ENCODE measurements at places on chromosomes 7 and 10.

DNA sequence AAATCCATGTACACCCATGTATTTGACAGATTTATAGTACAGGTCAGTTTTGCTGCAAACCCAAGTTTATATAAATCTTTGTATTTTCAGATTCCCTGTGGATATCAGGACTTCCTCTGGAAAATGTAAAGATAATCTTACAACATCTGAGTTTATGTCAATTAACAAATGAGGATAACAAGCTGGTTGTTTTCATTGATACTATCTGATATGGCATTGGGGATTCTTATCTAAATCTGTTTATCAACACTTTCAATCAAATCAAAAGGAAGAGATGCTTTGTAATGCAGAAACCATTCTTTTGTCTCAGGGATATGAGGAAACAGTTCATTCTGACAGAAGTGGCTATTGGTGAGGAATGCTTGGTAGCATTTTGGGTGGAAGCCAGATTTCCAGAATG lies 64.9 kb upstream of the FAM204A start:
- no peak for DNase-seq

DNA sequence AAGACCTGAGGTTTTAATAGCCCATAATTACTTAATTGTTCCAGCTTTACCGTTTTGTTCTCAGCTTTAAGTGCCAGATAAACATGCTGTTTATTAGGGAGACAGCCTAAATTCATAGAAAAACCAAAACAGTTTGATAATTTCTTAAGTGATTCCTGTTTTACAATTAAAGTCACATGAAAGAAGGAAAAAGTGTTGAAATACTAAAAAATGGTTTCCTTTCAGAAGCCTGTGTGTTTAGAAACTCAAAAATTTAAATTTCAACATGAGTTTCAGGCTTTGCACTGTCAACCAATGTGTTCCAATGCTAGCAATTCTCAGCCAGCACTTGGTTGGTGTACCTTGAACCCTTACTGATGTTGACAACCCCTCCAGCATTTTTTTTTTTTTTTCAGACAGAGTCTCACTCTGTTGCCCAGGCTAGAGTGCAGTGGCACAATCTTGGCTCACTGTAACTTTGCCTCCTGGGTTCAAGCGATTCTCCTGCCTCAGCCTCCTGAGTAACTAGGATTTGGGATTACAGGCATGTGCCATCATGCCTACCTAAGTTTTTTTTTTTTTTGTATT lies 135.3 kb downstream of the ICA1 start:
- DNase-seq = no peak

DNA sequence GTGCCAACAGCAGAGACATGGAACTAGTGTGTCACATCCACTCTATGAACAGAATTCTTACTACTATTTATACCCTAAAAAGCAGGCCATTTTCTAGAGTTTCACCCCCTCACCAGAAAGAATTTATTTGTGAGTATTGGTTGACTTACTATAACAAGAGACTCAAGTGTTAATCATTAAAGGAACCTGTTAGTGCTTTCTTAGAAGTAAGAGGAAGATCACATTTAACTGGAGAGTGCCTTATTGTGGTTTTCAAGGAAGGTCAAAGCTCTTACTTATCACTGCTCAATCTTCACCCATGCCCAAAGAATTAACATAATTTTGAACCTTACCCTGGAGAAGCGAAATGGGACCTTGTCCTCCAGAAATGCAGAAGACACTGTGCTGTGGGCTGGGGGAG lies 169.3 kb upstream of the PRSS1 start:
- no peak for DNase-seq

GRCh38 chr10:71072823-71073210 lies 139.6 kb upstream of the UNC5B start:
- DNase-seq = no peak

DNA sequence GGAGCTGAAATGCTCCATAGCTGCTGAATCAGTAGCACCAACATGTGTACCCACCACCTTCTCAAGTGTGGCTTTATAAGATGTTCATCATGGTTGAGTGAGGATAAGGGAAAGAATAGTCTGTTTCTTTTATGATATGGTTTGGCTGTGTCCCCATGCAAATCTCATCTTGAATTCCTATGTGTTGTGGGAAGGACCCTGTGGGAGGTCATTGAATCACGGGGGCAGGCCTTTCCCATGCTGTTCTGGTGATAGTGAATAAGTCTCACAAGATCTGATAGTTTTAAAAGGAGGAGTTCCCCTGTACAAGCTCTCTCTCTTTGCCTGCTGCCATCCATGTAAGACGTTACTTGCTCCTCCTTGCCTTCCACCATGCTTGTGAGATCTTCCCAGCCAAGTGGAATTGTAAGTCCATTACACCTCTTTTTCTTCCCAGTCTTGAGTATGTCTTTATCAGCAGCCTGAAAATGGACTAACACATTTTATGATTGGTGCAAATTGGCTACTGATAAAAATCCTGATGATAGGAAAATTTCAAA lies 799.9 kb downstream of the TNS3 start:
- no peak for DNase-seq

GRCh38 chr7:70710011-70710480 lies 421.9 kb upstream of the GALNT17 start:
- no peak for DNase-seq

- DNase-seq = no peak
Measured at GRCh38 chr7:154627646-154628290, 375.2 kb downstream of the PAXIP1 start.

DNA sequence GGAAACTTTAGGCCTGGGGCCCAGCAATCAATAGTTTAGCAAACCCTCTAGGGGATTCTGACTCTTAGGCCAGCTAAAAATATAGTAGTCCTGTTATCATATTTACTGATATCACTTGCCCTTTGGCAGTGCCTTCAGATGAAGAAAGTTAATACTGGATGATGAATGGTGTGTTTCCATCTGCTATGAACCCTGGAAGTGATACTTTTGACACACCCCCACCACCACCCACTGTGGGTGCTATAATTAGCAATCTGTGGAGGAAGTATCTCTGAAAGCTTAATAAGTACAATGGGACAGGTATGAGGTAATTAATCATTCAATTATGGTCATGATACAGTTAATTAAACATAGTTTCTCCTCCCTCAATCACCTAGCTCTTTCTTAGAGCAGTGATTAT lies 90.4 kb upstream of the LRRTM3 start:
- no peak for DNase-seq

GRCh38 chr10:24449321-24449740 lies 240.4 kb downstream of the KIAA1217 start:
- no peak for DNase-seq

GRCh38 chr7:28309704-28310459 lies 102.4 kb upstream of the CREB5 start:
- no peak for DNase-seq

All from activated effector memory CD4-positive, alpha-beta T cell treated with Interleukin-2 at 50 U/mL for 16 hours (primary cell).